A673 (cell line): ENCODE measurements at places on chromosomes 3 and 15.

- DNase-seq: peak; percentile 44
Measured at GRCh38 chr15:99708563-99708962, 24.7 kb downstream of the LYSMD4 start.

DNA sequence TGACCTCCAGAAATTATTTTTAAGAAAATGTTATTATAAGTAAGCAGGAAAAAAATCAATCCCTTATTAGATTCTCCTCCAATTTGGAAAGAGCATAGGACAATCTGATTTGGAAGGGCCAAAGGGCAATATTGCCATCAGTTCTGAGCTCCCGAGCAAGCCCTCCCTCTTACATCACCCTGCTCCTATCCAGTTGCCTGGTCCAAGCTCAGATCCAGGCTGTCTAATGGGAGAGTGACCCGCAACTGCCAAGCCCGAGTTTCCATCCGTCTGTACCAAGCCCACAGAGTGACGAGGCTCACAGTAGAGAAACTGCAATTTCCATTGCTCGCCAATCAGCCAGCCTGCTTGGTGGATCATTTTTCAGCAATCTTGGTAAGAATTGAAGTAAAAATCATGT is 187.7 kb downstream of the MEX3B start:
- DNase-seq: no peak

DNA sequence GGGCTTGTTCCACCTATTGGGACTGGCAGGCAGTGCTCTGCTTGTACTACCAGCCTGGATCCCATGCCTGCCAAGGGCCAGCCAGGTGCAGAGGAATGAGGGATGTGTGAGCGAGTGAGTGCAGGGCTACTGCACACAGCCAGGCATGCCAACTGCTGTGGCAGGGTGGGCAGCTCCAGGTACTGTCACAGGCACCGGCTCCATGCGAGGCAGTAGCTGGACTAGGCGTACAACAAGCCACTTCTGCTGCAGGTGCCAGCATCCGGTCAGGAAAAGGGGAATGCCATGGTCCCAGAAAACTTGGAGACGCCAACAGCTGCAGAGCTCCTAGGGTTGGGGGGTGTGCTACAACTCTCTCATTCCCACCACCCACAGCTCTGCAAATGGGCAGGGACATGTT is 1356.7 kb downstream of the SI start:
- no peak for DNase-seq

DNA sequence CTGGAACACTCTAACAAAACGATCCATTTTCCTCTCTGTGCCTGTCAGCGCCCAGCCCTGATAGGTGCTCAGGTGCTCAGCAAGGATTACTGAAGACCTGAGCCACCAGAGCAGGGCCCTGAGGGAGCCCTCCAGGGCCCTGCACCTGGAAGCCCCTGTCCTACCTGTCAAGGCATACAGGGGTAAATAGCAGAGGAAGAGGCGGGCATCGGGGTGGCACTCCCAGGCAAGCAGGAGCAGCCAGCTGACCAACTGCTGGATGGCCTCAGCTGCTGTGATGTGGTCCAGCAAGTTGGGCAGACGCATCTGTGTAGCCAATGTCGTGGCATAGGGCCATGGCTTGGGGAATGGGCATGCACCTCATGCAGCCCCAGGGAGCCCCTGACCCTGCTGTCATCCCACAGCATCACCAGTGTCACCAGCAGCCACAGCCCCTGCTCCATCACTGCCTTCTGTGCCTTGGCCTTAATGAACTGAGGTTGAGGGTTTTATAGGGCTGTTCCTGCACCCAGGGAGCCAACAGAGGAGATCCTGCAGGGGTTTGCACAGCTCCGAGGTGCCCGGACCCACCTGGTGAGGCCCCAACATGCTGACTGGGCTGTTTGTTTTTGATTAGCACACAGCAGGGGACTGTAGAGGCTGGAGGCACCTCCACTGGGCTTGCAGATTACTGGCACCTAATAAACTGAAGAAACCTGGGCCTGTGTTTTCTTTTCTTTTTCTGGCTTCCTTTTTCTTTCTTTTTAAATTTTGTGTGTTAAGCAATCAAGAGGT is 7.9 kb upstream of the WDR6 start:
- no peak for DNase-seq

GRCh38 chr15:89098281-89098680 is 10.0 kb downstream of the ABHD2 start:
- no peak for DNase-seq

DNA sequence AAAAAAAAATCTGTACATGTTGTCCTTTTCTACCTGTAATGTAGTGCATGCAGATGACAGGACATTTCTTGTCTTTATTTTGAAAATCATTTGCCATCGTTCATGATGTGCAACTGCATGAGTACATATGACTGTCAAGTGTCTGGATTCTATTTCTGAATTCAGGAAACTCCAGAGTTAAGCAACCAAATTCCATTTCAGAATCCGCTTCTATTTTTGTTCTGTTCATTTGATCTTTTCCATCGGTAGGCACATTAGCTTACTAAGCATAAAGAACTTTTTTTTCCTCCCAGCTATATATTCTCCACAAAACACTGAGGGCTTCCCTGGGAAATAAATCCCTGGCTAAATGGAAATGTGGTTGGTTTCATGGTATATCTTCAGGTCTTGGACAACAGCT is 365.6 kb downstream of the PTPRG start:
- no peak for DNase-seq

DNA sequence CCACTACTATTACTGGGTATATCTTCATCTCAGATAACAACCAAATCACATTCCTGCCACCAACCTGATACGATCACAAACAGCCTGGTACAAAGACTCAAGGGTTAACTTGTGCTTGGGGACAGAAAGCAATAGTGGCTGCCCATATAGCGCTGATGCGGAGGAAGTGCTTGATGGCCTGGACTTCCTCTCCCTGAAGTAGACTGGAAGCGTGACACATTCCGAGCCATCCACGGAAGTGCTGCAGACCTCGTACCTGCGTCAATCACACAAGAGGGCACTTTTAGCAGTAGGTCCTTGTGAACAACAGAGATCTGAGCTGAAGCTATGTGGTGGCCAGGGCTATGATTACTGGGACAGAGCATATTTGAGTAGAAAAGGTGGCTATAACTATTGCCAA is 17.3 kb upstream of the C3orf62 start:
- no peak for DNase-seq

DNA sequence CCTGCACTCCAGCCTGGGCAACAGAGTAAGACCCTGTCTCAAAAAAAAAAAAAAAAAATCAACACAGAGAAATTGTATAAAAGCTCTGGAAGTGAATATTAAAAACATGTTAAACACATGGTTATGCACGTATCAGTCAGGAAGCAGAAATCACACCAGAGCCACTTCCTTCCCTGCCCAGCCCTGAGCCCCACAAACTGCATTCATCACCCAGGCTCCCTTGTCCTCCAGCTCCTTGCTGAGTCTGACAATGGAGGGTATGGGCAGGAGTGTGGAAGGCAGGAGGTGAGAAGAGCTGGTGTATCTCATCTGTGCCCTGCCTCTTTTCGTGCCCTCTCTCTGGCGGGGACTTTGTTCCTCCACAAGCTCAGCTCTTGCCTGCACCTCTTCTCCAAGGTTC is 12.1 kb upstream of the LOXL1 start:
- no peak for DNase-seq

DNA sequence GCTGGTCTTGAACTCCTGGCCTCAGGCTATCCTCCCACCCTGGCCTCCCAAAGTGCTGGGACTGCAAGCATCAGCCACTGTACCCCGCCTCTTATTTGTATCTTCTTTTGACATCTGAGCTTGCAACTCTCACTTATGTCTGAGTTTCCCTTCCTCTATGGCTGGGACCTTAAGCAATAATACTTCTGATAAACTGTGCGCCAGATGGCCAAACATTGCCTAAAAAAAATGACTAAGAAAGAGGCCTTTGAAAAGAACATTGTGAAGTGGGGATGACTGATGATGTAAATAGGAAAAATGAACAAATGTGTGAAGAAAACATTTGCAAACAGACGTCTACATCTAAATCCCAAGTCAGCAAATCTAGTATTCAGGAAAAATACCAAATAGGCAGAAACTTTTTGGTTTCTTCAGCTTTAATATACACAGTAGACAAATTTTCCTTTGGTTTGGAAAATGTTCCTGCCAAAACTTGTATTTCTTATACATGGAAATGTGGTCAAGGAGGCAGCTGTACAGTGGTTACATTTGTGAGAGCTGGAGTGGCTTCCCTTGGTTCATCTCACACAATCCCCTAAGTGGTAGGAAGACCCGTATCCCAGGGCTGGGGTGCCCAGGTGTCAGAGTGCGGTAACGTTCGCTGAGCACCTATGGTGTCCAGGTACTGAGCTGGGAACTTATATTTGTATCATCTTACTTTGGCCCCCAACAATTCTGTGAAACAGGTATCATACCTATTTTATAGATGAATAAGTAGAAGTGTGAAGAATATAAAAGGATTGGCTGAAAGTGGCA is 11.6 kb upstream of the TFRC start:
- DNase-seq: no peak

GRCh38 chr3:128502712-128503111 is 9.7 kb upstream of the GATA2 start:
- no peak for DNase-seq

DNA sequence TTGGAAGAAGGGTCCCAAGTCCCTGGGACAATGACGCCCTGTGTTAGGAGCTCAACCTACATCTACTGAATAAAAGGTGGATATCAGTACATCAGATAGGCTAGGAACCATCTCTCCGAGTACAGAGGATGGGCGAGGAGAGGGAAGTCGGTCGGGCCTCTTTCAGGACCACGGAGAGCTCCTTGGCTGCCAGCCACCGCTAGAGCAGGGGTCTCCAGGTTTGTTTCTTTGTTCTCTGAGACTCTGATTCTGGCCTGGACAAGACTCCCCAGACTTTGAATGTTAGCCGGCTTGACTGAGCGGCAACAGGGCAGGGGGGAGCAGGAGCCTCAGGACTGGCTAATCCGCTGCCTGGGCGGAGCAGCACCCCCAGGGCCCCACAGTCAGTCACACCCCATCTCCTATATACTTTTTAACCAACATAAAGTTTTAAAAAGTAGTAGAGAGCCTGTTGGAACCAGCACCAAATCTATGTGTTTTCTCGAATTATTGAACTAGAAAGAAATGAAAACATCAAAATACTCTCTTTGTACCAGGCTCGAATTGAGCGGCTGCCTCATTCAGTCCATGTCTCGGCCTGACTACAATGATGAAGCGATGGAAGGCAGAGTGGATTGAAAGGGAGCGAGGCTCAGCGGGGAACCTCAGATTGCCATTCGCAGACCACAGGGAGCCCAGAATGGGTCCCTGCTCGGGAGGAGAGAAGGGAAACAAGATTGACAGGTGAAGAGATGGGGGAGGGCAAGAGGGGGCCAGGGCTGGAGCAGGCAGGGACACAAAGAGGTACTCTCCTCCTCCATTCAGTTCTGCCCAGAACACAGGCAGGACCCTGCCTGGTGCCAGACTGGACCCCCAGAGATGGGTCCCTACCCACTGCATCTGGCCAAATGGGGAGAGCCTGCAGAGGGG is 131.6 kb downstream of the TPRA1 start:
- peak; percentile 60 for DNase-seq

GRCh38 chr3:66021731-66022131 is 17.0 kb downstream of the MAGI1 start:
- no peak for DNase-seq

DNA sequence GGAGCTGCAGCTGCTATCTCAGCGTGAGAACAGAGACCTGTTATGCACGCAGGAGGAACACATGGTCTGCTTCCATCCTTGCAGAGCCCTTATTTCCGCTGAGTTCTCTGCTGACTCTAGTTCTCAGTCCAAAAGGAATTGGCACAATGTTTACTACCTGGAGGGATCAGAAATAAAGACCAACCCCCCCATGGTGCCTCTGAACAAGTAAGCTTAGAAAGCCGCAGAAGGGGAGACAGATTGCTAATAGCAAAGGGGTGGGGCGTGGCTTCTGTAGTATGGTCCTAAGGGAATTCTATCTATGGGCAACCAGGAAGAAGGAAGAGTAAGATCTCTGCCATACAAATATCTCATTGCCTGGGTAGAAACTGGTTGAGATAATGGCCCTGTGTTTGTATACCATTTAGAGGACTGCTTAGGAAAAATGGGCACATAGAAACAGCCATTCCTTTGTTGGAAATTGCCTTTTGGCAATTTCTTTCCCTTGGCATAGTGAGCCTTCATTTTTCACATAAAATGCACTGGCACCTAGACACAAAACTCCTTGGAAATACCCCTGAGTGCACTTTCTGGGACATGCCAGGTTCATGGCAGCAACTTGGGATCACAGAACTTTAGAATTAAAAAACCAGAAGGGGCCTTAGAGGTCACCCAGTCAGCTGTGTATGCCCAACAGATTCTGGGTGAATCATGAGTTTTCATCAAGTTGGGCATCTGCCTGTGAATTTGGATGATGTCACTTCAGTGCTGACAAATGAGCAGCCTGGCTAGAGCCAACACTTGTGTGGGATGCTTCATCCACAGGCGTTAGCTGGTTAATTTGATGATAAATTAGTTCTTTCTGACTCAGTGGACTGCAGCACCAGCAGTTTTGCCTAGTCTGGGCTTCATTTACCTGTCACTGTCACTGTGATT is 57.4 kb upstream of the STXBP5L start:
- peak; percentile 16 for DNase-seq

DNA sequence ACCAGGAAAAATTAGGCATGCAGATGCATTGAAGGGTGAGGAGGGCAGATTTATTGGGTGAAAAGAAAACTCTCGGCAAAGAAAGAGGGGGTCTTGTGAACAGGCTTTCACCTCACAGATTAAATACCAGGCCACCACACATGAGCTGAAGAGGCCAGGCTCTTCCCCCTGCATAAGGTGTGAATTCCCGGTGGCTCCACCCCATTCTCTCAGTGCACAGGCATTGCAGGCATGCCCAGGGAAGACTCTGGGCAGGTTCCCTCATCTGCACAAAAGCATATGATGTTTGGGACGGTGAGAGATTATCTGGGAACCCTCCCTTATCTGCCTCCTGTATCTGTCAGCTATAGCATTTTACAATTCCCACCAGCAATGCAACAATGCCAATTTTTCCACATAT is 7.2 kb upstream of the SLC35G2 start:
- DNase-seq: no peak

DNA sequence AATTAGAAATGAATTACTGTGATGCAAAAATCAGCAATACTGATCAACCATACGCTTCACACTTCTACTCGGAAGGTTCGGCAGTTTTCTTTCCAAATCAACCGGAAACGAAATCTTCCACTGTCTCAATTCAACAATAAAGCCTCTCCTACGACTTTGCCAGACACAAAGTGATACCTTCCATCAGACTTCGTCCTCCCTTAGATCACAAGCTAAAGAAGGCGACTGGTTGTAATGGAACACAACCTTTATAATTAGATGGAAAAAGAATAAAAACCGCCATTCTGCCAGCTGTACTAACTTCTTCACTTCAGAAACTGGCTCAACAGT is 618 bp downstream of the PARL start:
- DNase-seq: no peak

DNA sequence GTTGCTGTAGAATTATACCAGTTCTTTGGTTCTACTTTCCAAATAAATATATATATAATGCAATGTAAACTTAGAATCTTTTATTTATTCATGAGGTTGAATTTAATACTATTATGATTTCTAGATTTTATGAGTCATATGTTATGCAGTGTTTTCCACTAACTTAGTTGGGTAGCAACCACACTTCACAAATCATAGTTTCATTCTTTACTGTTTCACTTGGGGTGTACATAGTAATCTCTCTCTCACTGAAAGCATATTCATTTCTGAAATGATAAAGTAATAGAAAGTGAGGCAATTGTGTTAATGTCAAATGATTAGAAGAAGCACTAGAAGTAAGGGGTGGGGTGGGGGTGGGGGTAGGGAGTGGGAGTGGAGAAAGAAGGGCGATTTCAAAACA is 52.6 kb downstream of the IQCH start:
- no peak for DNase-seq

- no peak for DNase-seq
Measured at GRCh38 chr15:89423981-89424380, 72.4 kb downstream of the RHCG start.
